ENCODE measurements at places on chromosomes 1 and 21.

- no peak for DNase-seq
These were observed 79.3 kb upstream of the ATF3 start for GRCh38 chr1:212529211-212529741.

DNA sequence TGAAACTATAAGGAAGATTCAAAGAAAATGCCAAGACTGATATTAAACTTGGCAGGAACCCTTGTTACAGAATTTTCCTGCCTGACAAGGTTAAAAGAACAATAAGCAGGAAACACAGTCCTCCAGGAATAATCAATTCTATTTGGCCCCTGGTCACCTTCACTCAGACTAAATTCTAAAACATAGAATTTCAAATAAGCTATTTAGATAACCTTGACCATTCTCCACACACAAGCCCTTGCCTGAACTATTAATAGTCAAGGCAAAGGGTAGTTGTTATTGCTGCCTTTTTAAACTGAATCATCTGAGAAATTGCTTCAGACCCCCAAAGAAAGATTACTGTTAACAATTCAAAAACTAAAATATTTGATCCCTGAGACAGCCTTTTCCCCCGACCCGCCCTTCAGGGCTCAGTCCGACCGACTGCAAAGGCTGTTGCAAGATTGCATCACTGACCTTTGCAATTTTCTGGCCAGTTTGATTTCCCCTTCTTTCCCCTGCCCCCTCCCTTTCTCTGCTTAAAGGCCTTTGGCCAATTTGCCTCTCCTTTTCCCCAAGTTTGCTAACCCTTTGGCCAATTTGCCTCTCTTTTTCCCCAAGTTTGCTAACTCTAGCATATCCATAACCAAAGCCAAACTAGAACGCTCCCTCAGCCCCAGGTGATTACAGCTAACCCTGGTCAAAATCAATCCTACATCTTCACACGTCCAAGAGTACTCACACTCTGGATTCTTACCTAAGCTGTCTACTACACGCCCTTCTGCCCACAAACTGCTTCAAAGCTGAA is 1.4 kb upstream of the G0S2 start:
- no peak for DNase-seq

DNA sequence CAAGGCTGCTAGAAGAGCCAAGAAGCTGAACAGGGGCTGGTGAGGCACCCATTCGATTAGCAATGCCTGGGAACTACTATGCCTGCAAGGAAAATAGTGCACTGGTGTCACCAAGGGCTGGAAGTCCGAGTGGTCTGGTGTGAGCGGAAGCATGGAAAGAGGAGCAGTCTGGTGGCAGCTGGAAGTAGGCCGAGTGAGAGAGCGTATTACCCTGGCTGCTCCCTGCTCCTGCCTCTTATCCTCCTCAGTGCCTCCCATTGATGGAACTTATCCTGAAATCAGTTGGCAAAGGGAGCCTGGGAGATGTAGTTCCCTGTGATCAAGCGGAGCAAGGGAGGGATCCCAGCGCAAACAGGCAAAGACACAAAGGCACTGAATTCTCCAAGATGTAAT is 9.6 kb downstream of the SMAP2 start:
- no peak for DNase-seq

DNA sequence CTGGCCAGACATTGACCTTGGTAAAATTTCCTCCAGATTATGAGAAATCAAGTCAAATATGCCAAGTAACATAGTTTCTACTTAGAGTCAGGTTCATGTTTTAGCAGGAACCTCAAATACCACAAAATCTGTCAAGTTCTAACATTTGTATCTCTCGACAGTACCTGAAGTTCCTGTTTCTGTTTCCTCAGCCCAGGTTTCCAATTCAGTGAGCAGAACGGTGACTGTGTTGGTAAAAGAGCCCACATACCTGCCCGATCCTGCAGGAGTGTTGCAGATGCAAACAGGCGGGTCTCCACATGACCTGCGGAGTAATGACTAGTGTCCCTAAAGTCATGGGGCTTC is 57.9 kb upstream of the LGALS8 start:
- peak; percentile 9 for DNase-seq

GRCh38 chr1:15083578-15083977 is 70.0 kb upstream of the TMEM51 start:
- DNase-seq, result no peak

DNA sequence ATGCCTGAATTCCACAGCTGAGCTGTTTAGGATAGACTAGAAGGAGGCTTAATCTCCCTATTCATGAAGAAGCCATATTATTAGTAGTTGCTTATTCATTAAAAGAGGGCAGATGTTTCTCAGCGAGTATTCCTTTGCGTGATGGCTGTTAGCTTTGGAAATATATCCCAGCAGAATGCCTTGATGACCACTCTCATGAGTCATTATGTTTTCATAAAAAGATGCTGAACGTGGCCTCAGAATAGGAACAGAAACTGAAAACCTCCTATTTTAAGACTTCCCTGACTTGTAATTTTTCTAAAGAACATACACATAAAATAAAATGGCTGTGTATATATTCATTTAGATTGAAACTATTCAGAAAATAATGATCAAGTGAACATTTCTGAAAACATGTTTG is 9.6 kb upstream of the PLA2G4A start:
- no peak for DNase-seq

GRCh38 chr1:220970311-220970710 is 91.1 kb downstream of the HLX start:
- no peak for DNase-seq

GRCh38 chr1:36411674-36412648 is 14.3 kb upstream of the LSM10 start:
- no peak for DNase-seq

DNA sequence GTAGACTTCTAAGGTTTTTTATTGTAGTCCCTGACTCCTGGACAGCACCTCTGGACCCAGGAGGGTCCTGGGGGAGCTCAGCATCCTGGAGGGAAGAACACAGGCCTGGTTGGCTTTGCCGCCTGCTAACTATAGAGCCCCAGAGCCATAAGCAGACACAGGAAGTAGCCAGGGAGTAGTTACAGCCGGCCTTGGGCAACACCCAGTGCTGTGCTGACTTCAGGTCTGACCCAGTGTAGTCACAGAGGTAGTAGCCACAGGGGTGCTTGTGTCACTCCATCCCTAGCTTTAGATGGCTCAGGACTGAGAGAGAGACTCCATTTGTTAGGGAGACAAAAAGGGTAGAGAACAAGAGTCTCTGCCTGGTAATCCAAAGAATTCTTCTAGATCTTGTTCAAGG is 21.9 kb downstream of the MCOLN2 start:
- no peak for DNase-seq

- DNase-seq, result no peak
These were observed 4.1 kb upstream of the PRDM16 start for GRCh38 chr1:3064901-3065300.

GRCh38 chr1:22371408-22371807 is 80.2 kb upstream of the ZBTB40 start:
- no peak for DNase-seq

DNA sequence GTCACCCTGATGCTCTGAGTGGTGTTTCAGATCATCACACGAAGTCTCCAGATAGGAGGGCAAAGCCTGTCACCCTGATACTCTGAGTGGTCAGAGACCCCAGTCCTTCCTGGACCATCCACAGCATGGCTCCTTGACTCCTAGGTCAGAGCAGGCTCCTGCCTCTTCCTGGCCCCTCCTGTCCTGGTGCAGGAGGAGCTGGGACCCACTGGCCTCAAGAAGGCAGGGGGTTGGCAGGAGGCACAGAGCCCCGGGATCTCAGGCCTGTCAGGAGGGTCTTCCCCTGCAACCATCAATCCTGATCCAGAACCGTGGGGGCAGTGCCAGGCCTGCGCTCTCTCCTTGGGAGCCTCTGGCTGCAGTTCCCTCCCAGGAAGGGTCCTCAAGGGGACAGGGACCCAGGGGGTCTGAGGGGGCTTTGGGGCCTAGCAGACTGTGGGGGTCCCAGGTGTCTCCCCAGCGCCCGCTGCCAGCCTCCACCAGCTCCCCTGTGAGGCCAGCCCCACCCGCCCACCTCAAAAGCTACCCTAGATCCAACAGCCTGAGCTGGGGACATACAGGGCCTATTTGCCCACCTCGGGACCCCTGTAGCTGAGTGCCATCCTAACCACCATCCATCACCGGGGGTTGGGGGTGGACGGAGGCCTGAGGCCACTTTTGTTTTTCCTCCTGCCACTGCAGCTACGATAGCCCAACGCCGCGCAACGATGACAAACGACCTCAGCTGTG is 27.5 kb downstream of the COL6A1 start:
- no peak for DNase-seq

GRCh38 chr1:150596095-150596892 is 16.9 kb upstream of the MCL1 start:
- no peak for DNase-seq

- DNase-seq, result peak; percentile 79
These were observed 34.4 kb downstream of the MRPL39 start for GRCh38 chr21:25572861-25573310.

- DNase-seq, result peak; percentile 38
These were observed 550.9 kb downstream of the SMYD3 start for GRCh38 chr1:245956225-245956624.

GRCh38 chr1:32363713-32364112 is 1.4 kb downstream of the TSSK3 start:
- no peak for DNase-seq

DNA sequence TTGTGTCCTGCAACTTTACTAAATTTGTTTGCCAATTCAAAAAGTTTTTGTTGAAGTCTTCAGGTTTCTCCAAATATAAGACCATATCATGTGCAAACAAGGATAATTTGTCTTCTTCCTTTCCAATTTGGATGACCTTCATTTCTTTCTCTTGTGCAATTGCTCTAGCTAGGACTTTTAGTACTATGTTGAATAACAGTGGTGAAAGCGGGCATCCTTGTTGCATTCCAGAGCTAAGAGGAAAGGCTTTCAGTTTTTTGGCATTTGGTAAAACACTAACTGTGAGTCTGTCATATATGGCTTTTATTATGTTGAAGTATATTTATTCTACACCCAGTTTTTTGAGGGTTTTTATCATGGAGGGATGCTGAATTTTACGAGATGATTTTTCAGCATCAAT is 630.0 kb upstream of the ADGRL2 start:
- no peak for DNase-seq

DNA sequence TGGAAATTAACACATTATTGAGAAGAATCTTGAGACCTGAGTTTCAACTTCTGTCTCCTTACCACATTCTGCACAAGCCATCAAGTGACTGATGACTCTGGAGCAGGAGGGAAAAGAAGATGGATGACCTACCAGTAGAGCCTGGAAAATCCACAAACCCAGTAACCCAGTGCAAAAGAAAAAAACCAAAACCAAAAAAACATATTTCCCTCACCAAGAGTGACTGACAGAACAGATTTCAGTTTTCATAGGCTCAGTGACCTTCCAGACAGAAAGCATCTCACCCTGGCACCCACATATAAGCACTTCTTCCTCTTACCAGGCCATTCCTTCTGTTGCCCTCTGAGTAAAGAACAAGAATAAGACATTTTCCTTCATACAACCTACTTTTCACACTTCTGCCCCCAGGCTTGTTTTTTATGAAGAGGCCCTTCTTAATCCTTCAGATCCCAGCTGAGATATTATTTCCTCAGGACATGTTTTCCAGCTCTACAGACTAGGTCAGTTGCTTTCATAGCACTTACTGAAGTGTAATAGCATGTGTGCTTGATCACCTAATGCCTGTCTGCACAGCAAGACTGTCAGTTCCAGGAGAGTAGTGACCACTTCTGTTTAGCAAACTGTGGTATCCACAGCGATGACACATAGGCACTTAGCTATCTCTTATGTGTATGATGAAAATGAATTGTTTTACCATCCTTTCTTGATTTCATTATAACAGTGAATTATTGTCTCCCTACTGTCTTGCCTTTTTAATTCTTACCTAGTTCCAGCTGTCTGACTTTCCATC is 4.0 kb downstream of the TSACC start:
- DNase-seq, result no peak

GRCh38 chr1:8152731-8153702 is 126.9 kb upstream of the ERRFI1 start:
- peak; percentile 76 for DNase-seq

DNA sequence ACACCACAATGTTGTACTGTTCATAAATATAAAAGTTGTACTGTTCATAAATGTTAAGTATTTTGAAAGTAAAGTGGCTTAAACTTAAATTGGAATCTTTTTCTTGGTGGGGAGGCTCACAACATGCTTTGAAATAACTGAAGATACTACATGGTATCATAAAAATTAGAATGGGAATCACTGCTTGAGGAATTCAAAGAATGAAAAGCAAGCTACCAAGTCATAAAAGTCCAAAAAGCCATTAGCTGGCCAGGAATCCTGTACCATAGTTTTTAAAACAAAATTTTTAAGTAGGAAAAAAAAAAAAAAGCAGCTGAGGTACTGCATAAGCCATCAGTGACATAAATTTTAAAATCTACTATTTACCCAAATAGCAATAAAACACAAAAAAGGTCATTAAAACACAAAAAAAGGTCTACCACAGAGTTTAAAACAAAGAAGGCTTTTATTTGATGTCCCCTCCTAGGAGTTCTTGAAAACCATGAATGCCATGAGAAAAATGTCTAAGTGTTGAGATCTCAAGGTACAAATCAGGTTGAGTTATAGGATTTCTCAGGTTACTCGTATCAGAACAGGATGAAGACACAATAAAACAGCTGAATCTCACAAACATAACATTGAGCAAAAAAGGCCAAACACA is 8.6 kb downstream of the ZZZ3 start:
- no peak for DNase-seq

- DNase-seq, result no peak
These were observed 181.6 kb upstream of the CACYBP start for GRCh38 chr1:174818014-174818616.

DNA sequence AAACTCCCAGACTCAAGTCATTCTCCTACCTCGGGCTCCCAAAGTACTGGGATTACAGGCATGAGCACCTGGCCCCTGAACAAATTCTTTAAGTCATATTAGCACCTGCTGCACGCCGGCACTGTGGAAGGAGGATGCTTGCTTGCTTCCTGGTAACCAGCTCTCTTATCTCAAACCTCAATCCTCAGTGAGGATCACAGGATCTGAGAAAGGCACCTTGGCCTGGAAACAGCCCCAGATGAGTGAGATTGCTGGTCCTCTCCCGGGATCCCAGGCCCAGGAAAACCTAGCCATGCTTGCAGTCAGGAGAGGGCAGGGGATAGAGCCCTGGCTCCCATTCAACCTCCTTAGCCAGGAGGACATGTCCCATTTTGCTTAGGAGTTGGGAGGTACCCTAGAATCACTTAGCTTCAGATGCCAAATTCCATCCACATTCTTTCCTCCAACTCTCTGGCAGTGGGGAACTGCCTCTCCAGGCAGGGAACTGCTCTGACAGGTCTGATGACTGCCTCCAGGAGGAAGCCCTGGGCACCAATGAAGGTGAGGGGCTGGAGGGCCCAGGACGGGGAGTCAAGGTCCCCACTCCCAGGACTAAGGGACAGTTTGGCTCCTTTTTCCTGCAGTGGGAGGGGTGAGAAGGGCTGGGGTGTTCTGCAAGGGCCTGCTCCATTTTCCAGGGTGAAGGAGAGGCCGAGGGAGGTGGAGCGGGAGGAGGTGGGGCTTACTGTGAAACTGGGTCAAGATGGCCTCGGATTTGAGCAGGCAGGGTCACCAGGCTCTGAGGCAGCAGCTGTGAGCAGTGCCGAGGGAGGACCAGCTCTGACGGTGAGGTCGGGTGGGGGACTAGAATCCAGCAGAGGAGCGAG is 9.5 kb downstream of the GPR37L1 start:
- no peak for DNase-seq

- no peak for DNase-seq
These were observed 726.4 kb downstream of the BRINP3 start for GRCh38 chr1:189751311-189751710.

GRCh38 chr1:117286145-117286544 is 75.4 kb upstream of the VTCN1 start:
- no peak for DNase-seq
